ENCODE measurements at places on chromosomes 16 and 17.

GRCh38 chr17:50359005-50359699 lies 13.2 kb downstream of the XYLT2 start:
- DNase-seq, result no peak

DNA sequence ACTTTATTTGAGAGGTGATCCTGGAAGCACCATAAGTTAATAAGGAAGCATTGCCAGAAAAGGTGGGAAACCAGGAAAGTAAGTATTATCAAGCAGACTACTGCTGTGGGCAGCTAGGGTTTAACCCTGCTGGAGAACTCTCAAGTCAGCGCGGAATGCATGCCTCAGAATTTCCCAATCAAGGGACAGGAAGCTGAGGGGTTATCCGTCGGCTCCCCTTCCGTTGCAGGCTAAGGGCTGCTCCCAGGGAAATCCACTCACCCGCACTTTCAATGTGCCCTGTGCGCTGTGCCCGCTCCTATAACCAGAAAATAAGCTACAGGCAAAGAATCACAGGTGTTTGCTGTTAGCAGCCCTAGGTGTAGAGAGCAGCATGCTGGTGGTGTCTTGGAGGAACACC lies 138.5 kb upstream of the CACNG3 start:
- no peak for DNase-seq

DNA sequence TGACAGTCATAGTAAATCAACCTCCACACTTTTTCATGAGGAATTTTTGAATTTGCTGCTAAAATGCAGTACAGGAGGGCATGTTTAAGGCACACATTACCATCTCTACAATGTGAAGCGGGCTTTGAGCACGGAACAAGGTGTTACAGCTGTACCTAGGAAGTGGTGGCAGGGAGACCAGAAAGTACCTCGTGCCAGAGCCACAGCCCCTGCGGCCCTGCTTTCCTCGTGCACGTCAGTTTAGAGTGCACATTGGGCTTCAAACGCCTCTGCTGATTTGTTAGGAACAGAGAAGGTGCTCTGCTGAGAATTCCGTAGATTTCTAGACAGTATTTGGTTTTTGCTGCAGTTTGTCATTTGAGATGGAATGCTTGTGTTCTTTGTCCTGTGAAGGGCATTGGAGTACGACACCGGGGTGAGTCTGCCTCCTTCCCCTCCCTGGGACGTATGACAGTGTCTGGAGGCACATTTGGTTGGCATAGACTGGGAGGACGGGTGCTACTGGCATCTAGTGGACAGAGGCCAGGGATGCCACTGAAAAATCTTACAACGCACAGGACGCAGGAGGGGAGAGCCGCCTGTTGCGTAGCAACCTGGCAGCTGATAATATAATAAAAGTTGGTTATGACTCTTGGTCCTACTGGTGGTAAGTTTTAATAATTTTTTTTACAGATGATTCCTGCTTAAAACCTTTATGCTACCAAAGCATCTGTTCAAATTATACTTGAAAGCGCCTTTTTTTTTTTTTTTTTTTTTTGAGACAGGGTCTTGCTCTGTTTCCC lies 9.1 kb downstream of the FOXK2 start:
- no peak for DNase-seq

DNA sequence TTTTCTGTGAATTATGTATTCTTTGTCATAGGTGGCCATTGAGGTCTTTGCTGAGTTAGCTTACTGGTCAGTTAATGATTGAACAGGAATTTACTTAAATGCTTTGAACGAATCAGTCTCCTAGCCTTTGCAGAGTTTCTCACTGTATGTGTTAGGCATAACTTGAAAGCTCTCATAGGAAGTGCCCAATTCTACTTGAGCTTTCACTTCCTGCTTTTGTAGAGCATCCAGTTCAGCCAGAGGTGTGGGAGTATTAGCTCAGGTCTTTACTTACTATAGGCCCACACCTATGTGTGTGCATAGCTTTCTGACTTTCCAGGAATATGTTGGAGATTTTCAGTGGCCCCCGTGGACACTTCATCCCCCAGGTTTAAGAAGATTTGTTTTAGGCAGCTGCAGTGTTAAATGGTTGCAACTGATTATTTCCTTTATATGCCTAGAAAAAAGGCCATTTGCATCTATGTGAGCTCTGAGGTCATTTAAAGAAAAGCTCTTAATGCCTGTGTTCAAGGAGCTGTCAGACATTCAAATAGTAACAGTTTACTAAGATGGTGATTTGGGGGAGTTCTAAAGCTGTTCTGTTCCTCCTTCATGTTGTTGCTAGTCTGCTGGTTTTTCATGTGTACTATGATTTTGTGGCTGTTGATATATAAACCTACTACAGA lies 62.3 kb downstream of the PHKB start:
- no peak for DNase-seq

GRCh38 chr16:68408428-68408827 lies 39.9 kb downstream of the SMPD3 start:
- no peak for DNase-seq

- DNase-seq, result no peak
Observed at GRCh38 chr17:82372249-82373071, 895 bp downstream of the UTS2R start.

DNA sequence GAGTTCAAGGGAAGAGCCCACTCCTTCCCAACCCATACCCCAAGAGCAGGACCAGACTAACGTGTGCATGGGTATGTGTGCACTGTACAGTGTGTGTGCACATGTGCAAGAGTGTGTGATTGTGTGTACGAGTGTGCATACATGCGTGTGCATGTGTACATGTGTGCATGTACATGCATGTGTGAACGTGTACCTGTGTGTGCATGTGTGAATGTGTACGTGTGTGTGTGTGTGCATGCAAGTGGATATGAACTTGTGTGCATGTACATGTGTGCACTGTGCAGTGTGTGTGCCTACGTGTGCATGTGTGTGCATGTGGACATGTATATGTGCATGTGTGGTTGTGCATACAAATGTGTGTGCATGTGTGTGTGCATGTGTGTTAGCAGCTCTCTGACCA lies 223.1 kb downstream of the RBFOX3 start:
- no peak for DNase-seq

DNA sequence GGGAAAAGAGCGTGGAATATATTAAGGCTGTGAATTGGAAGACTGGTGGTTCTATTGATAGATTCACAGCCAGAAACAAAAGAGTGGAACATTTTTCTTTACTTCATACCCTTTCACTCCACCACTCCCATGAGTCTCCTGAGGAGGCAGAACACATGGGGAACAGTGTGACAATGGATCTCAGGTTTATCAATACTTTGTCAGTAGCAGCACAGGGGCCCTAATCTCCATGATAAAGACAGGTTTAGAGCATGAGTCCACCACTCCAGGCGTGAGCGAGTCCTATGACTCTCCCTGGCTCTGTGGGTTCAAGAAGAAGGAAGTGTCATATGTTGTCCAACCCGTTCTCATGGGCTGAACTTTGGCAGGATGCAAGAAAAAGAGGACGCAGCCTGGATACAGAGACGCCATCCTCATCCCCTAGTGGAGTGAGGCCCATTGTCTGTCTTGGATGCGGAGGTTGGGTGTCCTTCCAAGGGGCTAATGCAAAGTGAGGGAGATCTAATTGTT lies 361.2 kb downstream of the TMEM114 start:
- DNase-seq, result no peak

- peak; percentile 15 for DNase-seq
Observed at GRCh38 chr17:31663576-31663975, 195.5 kb downstream of the COPRS start.

GRCh38 chr17:68580236-68580770 lies 20.9 kb downstream of the FAM20A start:
- DNase-seq, result peak; percentile 96

DNA sequence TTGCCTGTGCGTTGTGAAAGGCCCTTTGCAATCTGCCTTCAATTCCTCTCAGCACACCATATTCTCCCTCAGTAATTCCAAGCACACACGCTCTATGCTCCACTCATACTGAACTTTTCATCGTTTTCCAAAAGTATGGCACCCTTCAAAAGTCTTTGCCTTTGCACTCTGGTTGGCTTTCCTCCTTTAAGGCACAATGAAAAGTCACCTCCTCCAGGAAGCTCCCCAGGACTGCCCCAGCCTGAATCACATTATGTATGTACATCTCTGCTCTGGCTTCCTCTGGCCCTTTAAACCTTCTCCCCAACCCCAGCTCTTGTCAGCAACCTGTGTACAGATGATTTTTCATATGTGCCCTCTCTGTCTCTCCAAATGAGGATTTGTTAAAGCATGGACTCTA lies 250.7 kb downstream of the MAF start:
- no peak for DNase-seq

DNA sequence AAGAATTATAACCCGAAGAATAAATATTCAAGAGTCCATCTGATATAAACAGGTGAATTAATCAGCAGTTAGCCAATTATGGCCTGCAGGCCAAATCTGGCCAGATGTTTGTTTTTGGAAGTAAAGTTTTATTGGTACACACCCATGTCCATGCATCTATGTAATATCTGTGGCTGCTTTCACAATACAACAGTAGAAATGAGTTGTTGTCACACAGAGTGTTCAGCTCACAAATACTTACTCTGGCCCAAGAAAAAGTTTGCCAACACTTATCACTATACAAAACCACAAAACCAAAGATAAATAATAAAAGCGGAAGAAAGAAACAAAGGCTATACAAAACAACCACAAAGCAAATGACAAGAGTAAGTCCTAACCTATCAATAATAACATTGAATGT lies 109.4 kb downstream of the CDYL2 start:
- no peak for DNase-seq

DNA sequence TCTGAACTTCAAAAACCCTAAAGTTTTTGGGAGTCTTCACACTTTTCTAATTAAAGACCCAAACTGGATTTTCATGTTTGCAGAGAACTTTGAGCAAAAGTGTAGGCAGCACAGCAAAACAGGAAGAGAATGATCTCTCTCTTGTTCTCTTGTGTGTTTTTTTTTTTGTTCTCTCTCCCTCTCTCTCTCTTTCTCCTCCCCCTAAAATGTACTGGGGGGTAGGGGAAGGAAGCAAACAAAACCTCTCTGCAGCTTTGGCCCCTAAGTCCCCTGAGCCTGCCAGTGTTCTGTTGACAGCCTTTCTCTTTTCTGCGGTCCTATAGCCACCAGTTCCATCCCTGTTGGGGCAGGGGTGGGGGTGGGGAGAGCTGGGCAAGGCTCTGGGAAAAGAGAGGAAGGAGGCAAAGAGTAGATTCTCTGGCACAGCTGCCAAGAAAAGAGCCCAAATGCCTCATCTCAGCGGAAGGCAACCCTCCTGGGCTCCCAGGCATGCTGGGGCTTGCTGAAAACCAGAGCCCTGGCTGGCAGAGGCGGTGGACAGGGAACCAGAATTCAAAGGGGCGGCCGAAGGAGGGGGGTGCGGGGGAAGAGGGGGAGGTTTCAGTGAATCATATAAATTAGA lies 295.3 kb downstream of the SOX9 start:
- DNase-seq, result peak; percentile 22

GRCh38 chr17:39212195-39212810 lies 12.2 kb downstream of the RPL19 start:
- peak; percentile 30 for DNase-seq

DNA sequence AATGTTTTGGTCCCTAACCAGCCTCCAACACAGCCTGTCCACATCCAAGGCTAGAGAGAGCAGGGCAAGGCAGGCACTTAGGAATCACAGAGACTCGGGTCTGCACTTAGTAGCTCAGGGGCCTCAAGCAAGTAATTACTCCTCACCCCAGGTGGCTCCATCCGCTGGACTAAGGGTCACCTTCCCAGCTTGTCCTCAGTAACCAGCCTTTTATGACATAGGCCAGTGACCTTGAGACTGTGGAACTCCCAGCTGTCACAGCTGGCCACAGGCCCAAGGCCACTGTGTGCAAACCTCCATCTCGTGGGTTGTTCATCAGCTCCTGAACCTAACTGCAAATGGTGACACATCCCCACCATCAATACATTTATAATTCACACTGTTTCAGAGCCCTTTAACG lies 68.6 kb downstream of the CDYL2 start:
- DNase-seq, result no peak

DNA sequence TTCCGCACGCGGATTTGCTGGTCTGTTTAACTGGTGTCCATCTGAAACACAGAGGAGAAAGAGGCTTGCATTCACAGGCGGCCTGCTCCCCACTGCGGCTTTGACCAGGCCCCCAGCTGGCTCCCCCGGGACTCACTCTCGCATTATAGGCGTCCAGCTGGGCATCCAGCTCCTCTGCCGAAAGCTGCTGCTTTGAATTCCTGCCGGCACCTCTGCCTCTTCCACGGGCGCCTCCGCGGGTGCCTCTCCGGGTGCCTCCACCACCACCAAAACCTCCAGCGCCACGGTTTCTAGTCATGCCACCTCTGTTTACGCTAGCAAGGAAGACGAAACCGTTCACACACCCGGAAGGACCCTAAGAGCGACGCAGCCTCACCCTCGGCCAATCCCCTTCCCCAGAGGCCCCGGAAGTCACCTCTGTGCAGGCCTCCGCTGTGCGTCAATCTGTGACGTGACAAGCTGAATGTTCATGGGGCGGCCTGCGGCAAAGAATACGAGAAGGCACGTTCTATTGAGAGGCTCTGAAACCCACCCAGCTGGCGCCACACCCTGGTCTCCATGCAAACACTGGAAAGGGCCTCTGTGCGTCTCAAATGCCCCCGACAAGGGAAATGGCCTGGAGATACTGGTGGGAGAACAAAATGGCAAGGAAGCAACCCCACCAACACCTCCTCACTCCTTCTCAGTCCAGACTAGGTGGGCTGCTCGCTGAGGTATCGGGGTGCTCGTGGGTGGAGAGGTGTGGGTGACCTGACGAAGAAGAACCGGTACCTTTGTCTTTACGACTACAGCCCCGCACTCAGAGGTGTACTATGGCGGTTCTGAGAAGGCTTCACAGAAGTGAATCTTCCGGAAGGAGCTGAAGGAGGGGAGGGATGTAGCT lies 3.0 kb downstream of the ALYREF start:
- DNase-seq, result no peak

Data from cardiac fibroblast (primary cell).